Naive thymus-derived CD4-positive, alpha-beta T cell (primary cell): ENCODE measurements at places on chromosomes 12 and 14. TPM values are rescaled to one million over a fixed set of nuclear protein-coding genes. Genes with fewer than 3 reads are reported as not detected.

Gene ZNF384
- 64.5 TPM for total RNA-seq

Gene SIRT4
- total RNA-seq, result 6.0 TPM

DNA sequence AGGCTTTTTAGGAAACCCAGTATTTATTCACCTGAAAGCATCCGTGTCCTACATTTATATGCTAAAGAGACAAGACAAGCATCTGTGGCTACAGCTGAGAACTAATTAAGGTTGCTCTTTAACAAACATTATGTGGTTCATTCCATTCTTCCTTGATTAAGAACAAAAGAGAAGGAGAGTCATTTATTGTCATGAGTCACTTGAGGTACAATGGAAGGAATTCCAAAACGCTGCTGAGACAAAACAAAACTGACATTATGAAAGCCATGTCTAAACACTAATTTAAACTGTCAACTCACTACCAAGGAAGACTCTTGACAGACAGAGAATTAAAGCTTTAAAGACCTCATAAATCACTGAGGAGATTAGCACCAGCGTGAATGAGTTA lies 214.4 kb downstream of the BMP4 start:
- DNase-seq, result no peak
- no peak overlapping the region for H3K27ac ChIP-seq
- H3K27me3 ChIP-seq, result no peaks in the 10 kb centered on the region
- no peaks in the 10 kb centered on the region for H3K36me3 ChIP-seq
- H3K4me1 ChIP-seq, result no peaks in the 10 kb centered on the region

GRCh38 chr12:27199638-27200300 lies 44.3 kb upstream of the STK38L start:
- H3K4me1 ChIP-seq, result no peaks in the 10 kb centered on the region
- H3K27me3 ChIP-seq, result no peaks in the 10 kb centered on the region
- DNase-seq, result no peak
- no peaks in the 10 kb centered on the region for H3K36me3 ChIP-seq
- H3K4me3 ChIP-seq, result no peak overlapping the region
